ENCODE measurements at places on chromosomes 13 and 19. TPM values are rescaled to one million over a fixed set of nuclear protein-coding genes. Genes with fewer than 3 reads are reported as not detected.

ZIC2 gene
- total RNA-seq: not detected

C1QTNF9 gene
- not detected for total RNA-seq

SPINT2 gene
- 1.3 TPM for total RNA-seq

TTYH1 gene
- total RNA-seq: not detected

LGALS14 gene
- not detected for total RNA-seq

CGB1 gene
- not detected for total RNA-seq

ZGLP1 gene
- total RNA-seq: under 0.01 TPM

CPT1C gene
- 13.0 TPM for total RNA-seq

APOE gene
- total RNA-seq: 0.97 TPM

TNFRSF19 gene
- total RNA-seq: 0.65 TPM

B3GNT8 gene
- 4.4 TPM for total RNA-seq

COL4A2 gene
- 1,035 TPM for total RNA-seq

IZUMO2 gene
- total RNA-seq: not detected

MIA gene
- not detected for total RNA-seq

PDCD5 gene
- total RNA-seq: 159 TPM

MEDAG gene
- total RNA-seq: 90.3 TPM

STOML3 gene
- not detected for total RNA-seq

KLK15 gene
- not detected for total RNA-seq

ZNF625 gene
- 10.5 TPM for total RNA-seq

Measured in epithelial cell of umbilical artery (primary cell).